ENCODE measurements at places on chromosomes 5 and 9.

DNA sequence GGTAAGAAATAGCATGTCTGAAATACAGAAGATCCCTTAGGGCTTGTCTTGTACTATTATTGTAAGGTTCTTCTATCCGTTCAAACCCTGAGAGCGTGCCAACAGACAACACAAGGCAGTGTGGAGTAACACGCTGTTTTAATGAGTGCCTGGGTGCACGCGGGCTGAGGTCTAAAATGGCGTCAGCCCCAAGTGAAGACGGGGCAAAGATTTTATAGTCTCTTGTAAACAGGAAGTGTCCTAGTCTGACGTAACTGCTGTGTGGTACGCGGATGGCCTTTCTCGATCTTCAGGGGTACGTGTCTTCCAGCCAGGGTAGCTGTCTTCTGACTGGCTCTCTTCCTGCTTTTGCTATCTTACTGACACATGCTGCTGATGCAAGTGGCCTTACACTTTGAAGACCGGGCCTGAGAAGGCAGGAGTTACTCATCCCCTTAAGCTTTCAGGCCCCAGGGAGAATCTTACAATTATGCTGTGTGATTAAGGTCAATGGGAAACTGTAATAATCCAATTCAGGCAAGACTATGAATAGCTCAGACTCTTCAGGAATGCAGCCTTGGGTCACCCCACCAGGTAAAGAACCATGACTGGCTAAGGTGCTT is 1812.0 kb upstream of the CDH9 start:
- DNase-seq, result no peak

- no peak for DNase-seq
Observed at GRCh38 chr5:57692582-57693487, 210.2 kb upstream of the ACTBL2 start.

DNA sequence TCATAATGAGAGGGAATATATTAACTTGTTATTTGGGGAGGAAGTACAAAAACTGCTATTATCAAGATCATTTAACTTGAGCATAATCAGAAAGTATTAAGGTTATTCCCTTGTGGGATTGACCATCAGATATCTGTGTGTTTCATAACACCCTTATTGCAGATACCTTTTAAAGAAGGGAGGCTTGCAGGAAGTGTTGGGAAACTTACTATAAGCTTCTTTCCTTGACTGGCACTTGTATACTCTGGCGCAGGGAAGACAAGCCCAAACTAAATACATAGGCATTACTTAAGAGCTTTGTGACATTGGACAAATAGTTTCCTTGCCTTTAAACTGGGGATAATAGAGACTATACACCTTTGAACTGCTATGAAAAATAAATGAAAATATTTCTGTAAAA is 50.9 kb downstream of the PIK3R1 start:
- DNase-seq, result no peak

- DNase-seq, result no peak
Observed at GRCh38 chr9:91060520-91061343, 259.1 kb downstream of the SYK start.

GRCh38 chr5:96756985-96757384 is 50.8 kb downstream of the ERAP1 start:
- DNase-seq, result no peak

GRCh38 chr9:30713243-30713642 is 1671.2 kb upstream of the ACO1 start:
- no peak for DNase-seq

GRCh38 chr5:65070026-65070425 is 301.3 kb downstream of the CWC27 start:
- DNase-seq, result no peak

GRCh38 chr5:135094339-135095051 is 60.5 kb upstream of the PITX1 start:
- no peak for DNase-seq

- DNase-seq, result no peak
Observed at GRCh38 chr9:97524424-97524823, 23.0 kb downstream of the TMOD1 start.

DNA sequence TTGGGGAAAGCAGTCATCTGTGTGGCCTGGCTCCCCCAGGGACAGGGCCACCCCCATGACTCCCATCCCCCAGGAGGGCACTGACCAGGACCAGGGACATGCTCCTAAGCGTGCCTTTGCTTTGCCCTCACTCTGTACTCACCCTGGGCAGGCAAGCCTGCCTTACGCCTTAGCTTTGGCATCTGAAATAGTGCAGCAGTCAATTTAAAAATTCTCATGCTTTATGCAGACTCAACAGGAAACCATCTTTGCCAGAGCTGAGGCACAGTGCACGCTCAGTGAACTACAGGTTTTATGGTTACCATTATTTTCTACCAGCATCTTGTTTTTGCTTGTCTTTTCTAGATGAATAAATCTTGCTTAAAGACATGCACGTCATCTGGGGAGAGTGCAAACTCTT is 323.5 kb downstream of the IRX2 start:
- no peak for DNase-seq

GRCh38 chr5:90921418-90921973 is 362.9 kb downstream of the ADGRV1 start:
- no peak for DNase-seq

GRCh38 chr5:89816038-89816437 is 593.5 kb downstream of the CETN3 start:
- no peak for DNase-seq

DNA sequence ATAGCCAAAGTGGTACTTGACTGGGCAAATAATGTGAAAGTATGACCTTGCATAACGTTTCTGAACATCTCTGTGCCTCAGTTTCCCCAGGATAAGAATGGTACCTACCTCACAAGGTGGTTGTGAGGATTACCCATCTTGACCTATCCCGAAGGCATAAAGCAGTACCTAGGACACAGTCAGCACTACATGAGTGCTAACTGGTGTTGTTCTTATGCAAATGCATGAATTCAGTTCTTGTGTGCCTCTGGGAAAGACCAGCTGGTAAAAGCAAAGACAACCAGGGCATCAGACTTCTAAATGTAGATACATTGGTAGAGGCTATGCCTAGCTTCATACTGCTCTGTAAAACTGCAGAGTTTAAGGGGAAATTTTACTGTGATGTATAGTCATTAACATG is 21.8 kb upstream of the TMEM252 start:
- DNase-seq, result no peak

- DNase-seq, result no peak
Observed at GRCh38 chr9:8366161-8366926, 566.8 kb upstream of the DMAC1 start.

DNA sequence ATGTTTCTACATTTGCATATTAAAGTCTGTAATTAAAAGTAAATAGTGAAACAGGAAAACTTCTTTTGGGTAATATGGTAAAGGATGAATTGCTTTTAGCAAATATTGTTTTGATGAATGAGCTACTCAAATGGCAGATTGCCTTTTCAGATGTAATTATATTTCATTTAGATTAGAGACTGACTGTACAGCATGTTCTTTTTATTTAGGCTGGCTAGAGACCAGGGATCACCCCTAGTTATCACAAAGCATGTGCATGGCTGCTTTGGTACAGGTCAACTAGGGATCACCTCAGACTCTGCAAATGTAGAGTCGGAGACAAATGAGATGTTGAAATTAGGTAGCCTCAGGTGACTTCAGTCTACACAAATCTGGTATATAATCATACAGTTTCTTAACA is 214.9 kb upstream of the SEMA6A start:
- DNase-seq, result no peak

GRCh38 chr9:121966706-121967105 is 126.4 kb downstream of the TTLL11 start:
- DNase-seq, result no peak

DNA sequence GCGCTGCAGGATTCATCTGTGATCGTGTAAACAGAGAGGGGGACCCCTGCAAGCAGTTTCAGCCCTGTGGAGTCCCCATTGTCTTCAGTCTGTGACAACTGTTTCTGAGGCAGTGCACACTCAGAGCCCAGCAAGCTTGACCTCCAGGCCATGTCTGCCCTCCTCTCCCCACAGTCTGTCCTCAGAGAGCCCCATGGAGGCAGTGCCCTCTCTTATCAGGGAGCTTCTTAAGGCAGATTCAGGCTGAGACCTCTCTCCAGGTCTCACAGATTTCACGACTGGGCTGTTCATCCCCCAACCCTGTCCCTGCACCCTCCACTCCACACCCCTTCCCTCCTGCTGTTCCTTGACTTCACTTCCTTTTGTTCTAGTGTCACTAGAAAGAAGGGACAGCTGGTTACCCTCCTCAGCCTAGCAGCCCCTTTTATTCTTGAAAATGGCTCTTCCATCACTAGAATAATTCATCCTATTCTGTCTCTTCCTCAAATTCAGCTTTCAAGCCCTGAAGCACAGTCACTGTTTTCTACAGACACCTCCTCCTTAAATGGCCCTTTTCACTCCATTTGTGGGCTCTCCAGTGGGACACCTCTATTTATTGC is 218.4 kb downstream of the MED10 start:
- DNase-seq, result no peak

- no peak for DNase-seq
Observed at GRCh38 chr5:96342581-96342980, 90.5 kb downstream of the PCSK1 start.

GRCh38 chr5:59351076-59351794 is 542.3 kb downstream of the PDE4D start:
- no peak for DNase-seq

DNA sequence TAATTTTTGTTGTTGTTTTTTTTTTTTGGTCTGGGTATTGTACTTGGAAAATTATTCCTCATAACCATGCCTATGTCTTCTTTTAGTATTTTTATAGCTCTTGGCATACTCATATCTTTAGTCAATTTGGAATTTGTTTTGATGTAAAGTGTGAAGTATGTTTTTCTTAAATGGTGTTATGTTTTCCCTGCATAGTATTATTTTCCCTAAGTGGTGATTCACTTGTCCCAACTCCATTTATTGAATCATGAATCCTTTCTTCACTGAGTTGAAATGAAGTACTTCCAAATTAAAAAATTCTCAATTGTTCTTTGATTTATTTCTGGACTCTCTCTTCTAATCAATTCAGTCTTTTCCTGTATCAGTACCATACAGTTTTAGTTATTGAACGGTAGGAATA is 46.5 kb downstream of the POLK start:
- no peak for DNase-seq

DNA sequence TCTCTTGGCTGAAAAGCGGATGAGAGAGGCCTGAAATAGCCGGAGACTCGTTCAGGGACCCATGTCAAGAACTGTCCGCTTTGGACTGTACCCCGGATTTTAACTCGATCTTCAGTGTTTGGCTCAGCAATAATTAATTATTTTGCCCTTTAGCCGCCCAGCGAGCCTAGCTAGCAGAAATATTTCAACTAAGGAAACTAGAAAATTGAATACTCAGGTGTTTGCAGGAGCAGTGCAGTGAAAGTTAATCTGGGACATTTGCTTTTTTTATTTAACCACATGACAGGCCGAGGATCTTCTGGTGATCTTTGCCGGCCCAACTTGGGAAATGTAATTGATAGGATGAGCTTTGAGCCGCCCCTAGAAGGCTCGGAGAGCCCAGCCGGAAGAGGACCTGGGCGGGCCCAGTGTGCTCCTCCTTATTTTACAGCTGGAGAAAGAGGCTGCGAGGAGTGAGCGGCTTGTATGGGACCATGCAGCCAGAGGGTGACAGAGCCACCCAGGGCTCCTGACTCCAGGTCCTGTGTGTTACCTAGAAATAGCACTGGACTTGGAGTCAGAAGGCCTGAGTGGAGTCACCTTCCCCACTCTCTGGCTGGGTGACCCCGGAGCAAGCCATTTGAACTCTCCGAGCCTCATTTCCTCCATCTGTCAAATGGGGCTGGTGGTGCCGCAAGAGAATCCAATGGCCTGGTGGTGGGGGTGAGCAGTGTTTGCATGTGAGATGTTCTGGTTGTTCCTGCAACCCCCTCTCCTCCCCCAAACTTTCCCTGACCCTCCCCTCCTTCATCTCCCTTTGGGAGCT is 2.4 kb downstream of the PPARGC1B start:
- no peak for DNase-seq

DNA sequence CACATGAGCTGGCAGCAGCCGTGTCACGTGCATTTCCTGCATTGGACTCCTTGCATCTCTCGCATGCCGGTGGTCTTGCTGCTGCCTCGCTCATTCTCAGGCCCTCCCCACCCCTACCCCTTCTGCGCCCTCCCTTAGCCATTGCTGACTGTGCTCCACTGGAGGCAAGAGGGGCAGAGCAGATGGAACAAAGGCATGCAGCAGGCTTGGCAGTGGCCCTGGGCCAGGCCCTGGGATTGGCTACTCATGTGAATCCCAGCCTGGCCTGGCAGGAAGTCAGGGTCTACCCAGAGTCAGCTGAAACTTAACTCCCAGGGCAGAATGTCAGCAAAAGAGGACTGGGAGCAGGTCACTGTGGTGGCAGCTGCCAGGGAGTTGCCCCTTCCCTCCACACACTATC is 62.3 kb downstream of the TSTD2 start:
- DNase-seq, result no peak

DNA sequence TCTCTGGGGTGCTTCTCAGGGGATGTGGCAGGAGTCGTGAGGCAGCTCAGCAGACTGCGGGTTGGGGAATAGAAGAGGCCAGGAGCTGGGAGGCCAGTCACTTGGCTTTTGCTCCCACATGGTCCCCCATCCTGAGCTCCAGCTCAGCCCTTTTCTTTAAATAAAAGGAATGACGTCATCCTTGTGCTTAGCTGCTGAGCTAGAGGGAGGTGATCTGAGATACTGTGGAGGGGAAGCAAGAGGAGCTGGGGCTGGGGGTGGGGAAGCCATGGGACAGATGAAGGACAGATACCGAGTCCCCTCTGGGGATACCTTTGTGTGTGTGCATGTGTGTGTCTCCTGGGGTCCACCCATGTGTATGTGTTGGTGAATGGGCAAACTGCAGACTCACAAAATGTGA is 89.0 kb upstream of the ARAP3 start:
- DNase-seq, result no peak

DNA sequence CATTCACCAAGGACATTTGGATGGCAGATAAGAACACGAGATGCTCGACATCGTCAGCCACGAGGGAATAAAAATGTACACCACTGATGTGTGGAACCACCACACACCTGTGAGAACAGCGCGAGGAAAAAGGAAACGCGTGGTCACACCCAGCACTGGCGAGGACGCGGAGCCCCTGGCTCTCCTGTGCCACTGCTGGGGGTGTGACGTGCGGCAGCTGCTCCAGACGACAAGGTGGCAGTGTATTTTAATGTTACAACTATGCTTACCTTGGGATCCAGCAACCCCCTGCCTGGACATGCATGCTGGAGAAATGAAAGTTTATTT is 13.6 kb upstream of the CEP72 start:
- DNase-seq, result no peak

DNA sequence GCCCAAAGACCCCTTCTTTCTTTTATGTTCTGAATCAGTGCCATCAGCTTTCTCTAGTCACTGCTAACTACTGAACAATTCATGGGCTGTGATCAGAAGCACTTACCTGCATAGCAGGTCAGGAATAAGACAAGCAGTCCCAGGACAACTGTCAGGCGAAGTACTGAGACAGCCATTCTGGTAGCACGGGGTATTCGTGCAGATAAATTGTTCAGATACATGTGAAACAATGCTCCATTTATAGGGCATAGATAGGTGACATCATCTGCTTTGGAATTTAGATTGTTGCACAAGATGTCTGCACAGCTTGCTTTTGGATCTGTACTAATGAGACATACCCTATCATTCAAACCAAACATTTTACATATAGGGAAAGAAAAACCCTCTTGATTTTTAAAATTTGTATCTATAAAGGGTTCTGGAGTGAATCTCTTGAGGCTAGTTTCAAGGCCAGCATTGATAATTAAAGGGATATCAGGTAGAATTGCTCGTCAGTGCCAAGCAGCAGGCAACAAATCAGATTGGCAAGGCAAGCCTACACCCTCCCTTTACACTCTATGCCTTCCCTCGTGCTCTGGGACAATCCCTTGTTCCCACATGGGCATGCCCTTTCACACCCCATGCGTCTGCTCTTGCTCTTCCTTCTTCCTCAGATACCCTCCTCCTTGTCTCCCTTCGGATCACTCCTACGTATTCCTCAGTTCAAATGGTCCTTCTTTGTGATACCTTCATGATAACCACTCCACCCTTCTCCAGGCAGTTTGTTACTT is at the start of gene C5orf46:
TSS of gene C5orf46 (minus strand) at position 213 of the 770 bp plus-strand sequence. CDS start at position 176, 37 bp downstream.
- DNase-seq, result no peak
